ENCODE measurements at places on chromosomes 5 and 9.

- DNase-seq, result no peak
Observed at GRCh38 chr9:37551888-37552287, 24.3 kb downstream of the FBXO10 start.

DNA sequence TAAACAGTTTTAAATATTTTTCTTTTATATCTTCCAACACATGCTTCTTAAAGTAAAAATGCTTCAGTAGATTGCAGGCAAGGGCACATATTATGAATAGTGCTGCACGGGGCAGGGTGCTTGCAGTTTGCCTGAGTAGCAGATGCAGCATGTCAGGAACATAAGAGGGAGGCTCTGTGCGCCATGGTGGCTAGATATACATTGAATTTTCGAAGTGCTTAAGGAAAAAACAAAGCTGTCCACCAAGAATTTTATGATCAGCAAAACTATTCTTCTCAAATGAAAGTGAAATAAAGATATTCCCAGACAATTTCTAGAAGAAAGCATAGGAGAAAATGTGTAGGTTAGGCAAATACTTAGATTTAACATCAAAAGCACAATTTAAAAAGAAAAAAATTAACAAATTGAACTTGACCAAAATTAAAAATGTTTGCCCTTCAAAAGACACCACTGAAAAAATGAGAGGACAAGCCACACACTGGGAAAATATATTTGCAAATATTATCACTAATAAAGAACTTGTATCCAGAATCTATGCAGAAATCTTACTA is 213.2 kb downstream of the NR3C1 start:
- DNase-seq, result no peak

GRCh38 chr5:39218482-39219402 is 621 bp downstream of the FYB1 start:
- DNase-seq, result no peak

DNA sequence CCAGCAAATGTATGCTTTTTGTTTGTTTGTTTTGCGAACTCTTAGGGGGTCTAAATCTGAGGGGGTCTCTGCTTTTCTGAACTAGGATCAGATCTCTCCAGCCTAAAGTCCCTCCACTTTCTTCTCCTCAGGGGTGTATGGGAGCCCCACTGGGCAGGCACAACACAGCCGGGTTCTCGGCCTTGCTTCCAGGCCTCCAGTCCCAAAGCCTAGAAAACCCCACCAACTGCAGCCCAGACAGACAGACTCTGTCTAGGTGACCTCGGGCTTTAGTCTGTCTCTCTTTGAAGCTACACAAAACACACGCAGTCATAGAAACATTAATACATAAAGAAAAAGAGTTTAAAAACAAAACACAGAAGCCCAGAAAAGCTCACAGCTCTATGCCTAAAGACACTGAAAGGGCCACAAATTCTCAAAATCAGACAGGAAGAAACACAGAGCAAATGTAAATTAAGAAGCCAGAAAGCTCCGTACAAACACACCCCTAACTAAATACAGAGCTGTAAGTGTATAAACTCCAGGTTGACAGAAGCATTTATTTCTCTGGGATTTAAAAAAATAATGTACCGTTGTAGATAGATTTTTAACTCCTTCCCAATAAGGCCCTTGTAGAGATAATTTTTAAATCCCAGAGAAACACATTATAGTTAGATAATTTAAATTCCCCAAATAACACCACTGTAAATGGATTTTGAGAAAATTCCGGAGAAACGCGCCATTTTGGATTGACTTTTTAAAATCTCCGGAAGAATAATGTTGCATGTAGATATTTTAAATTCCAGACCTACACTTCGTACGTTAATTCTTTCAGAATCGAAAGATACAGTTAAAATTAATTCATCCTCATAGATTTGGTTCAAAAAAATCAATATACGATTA is 2.0 kb downstream of the PITX1 start:
- no peak for DNase-seq

GRCh38 chr5:151378616-151379015 is 31.3 kb upstream of the SLC36A2 start:
- no peak for DNase-seq

DNA sequence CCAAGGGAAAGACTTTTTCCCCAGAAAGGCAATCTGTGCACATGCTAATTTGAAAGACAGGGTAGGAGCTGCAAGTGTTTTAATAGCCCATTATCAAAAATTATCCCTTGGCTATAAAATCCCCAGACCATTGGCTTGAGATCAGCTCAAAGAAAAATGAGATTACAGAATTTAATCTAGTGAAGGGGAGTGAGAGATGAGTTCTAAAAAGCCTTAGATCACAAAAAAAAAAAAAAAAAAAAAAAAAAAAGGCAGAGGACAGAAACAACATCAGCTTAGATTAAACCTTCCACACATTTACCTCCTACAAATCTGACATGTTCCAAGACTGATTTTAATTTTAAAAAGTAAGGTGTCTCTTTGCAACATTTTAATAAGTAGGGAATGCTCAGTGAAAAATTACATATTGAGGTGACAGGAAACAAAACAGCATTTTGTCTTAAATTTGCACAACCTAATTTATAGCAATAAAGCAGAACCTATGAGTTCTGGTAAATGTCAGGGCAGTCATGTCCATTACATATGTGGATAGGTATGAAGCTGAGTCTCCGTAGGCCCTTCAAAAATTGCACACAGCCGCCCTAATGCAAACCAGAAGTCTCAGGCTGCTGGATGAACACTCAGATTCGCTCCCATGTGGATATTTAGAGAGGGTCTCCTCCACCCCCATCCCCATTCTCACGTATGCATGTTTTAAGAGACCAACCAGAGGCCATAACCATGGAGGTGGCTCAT is 43.4 kb downstream of the NFIB start:
- DNase-seq, result no peak

GRCh38 chr5:72177538-72177937 is 70.3 kb downstream of the MAP1B start:
- no peak for DNase-seq

GRCh38 chr9:115306865-115307264 is 188.9 kb upstream of the TNC start:
- no peak for DNase-seq

DNA sequence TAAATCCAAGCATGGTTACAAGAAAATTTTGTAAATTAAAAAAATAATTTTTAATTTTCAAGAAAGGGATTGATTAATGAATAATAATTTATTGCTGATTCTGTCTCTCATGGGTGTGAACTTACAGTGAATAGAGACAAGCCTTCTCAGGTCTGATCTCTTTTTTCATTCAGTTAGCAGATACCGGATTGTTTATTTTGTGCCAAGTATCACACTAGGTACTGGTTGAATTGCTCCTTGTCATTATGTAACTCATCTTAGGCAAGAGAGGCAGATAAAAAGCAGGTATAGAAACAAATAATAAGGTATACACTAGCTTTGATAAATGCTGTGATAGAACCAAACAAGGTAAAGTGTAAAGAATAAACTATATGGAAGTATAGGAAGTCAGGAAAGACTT is 283.3 kb downstream of the PJA2 start:
- DNase-seq, result no peak

GRCh38 chr9:110189559-110190320 is 18.2 kb downstream of the C9orf152 start:
- no peak for DNase-seq

GRCh38 chr9:5843794-5844471 is 11.0 kb upstream of the ERMP1 start:
- DNase-seq, result no peak

DNA sequence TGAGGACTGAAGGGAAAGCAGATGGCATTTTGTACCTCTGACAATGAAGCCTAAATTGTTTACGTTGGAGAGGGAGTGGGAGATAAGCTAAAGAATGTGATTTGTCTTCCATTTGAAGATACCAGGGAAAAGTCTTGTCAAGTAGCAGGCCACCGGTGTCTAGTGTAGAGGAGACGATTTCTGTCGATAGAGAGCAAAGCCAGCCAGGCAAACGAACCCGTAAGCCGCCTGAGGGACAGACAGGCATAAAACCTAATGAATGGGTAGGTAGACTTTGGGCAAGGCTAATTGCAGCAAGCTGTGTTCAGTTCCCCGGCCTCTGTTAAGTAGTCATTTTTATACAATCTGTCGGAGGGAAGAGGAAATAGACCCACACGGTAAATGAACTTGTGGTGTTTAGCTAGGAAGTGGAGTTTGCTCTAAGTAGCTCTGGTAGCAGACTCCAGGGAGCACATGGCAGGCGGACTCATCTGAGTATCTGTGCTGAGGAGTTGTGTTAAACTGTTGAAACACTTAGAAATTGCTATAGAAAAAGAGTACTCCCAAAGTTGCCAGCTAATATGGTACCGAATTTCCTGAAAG is 28.8 kb downstream of the SMARCA2 start:
- no peak for DNase-seq

DNA sequence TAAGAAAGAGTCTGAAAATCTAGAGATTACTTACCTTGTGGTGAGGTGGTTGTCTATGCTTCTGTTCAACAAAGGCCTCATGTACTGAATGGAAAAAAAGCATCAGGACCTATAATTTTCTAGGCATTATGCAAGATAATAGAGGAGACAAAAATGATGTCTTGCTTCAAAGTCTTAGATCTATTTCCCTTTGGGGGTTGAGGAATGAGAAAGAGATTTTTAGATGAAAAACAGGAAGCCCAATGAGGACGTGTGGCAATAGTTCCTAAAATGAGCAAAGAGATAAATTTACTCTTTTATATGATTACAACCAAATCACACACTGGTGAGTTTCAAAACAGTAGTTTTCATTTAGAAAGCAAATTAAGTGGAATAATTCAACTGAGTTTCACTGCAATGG is 99.5 kb downstream of the GHR start:
- DNase-seq, result no peak

GRCh38 chr9:121743441-121744001 is 92.1 kb downstream of the DAB2IP start:
- peak; percentile 78 for DNase-seq

- no peak for DNase-seq
Observed at GRCh38 chr9:92527291-92527828, 8.4 kb downstream of the ECM2 start.

- DNase-seq, result no peak
Observed at GRCh38 chr5:133112026-133112660, 60.3 kb downstream of the HSPA4 start.

DNA sequence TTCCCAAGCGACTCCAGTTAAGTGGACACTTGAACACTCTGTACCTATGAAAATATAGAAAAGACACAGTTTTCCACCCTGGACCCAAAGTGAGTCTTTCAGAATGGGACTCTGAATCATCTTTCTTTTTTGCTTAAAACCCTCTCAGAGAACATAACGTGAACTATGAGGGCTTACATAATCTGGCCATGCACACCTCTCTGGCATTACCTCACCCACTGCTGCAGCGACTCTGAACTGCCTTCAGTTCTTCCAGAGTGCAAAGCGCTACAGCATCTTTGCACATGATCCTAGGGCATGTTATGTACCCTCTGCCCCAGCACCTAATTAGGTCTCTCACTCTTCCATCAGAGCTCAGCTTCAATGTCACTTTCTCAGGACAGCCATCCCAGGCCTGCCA is 186.2 kb downstream of the RORB start:
- DNase-seq, result no peak

- peak; percentile 48 for DNase-seq
Observed at GRCh38 chr9:35905912-35906679, at the start of gene HRCT1. HRCT1 (plus strand) TSS chr9:35906202; CDS start chr9:35906288, 86 bp downstream.

DNA sequence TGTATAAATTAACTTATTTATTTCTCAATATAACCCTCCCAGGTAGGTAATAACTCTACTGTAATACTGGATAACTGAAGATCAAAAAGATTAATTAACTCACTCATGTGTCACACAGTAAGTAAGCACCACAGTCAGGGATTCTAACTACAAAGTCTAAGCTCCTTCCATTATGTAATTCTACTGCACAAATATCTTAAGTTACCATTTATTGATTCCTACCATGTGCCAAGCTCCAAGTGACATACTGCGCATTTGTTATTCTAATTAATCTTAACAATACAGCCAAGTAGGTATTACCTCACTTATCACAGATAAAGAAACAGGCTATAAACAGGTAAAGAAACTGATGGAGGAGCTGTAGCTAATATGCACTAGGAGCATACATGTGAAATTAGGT is 58.3 kb downstream of the RANBP6 start:
- DNase-seq, result no peak

DNA sequence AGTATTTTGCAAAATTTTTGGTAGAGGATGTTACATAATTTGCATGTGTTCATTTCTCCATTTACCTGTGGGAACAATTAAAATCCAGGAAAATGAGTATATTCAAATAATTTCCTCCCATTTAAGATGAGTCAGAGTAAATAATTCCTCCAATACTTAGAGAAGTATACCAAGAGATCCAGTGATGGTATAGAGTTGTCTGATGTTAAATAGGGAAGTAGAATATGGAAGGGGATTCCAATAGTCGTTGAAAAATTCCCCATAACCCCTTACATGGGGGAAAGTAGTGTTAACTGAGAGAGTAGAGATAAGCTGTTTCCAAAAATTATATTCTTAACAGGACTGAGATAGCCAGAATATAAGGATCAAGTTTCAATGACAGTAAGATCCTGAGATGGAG is 15.7 kb downstream of the CD274 start:
- no peak for DNase-seq

DNA sequence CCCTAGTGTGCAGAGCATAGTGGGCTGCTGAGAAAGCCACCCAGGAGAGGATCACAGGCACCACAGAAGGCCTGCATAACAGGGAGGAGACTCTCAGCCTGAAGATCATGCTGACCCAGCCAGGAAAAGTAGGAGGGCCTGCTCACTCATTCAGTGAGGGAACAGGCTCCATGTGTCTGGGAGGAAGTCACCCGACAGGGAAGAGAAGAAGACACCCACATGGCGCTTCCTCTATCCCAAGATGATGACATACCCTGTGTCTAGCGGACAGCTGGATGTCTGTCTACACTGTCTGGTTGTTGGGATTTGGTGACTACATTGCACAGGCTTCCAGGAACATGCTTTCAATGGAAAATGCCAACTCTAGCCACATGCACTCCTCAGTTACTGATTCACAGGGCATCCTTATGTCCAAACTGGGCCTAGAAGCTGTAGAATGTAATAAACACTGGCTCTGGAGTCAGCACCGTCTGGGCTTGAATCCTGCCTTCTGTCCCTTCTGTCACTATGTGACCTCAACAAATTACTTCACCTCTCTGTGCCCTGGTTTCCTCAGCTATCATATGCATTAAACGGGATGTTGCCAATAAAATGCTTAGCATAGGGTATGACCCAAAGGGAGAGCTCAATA is 47.6 kb downstream of the KLHL3 start:
- DNase-seq, result no peak

Data from head of caudate nucleus (tissue), 42 donors.